ENCODE measurements at places on chromosomes 3 and 15. TPM values are rescaled to one million over a fixed set of nuclear protein-coding genes. Genes with fewer than 3 reads are reported as not detected.

OR5H2 gene
- not detected for total RNA-seq

TTBK2 gene
- total RNA-seq: 7.9 TPM

IL17RB gene
- under 0.01 TPM for total RNA-seq

ELP6 gene
- 38.6 TPM for total RNA-seq

PLCB2 gene
- 1.1 TPM for total RNA-seq

DLL4 gene
- 0.33 TPM for total RNA-seq

RASGRP1 gene
- total RNA-seq: not detected

MORC1 gene
- total RNA-seq: 0.36 TPM

LRRC3B gene
- not detected for total RNA-seq

All from melanocyte of skin (primary cell).